Muscle of arm (tissue), 14 donors: ENCODE measurements at places on chromosomes 1 and 21.

GRCh38 chr1:202987922-202988583 is 19.1 kb upstream of the TMEM183A start:
- DNase-seq, result no peak

DNA sequence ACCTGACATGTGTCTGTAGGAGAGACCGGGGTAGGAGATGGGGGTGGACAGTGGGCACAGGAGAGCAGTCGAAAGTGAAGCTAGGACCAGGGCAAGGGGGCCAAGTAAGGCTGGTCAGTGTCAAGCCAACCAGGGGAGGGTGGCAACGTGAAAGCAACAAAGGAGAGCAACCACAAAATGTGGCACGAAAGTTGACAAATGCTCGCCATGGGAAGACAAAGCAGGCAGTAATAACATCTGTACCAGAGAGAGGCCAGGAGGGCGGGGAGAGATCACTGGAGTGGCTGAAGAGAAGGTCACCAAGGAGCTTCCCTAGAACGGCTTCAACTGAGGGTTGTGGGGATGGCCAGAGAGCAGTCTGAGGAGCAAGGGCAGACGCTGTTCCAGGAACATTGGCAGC is 17.0 kb downstream of the QSOX1 start:
- DNase-seq, result no peak

DNA sequence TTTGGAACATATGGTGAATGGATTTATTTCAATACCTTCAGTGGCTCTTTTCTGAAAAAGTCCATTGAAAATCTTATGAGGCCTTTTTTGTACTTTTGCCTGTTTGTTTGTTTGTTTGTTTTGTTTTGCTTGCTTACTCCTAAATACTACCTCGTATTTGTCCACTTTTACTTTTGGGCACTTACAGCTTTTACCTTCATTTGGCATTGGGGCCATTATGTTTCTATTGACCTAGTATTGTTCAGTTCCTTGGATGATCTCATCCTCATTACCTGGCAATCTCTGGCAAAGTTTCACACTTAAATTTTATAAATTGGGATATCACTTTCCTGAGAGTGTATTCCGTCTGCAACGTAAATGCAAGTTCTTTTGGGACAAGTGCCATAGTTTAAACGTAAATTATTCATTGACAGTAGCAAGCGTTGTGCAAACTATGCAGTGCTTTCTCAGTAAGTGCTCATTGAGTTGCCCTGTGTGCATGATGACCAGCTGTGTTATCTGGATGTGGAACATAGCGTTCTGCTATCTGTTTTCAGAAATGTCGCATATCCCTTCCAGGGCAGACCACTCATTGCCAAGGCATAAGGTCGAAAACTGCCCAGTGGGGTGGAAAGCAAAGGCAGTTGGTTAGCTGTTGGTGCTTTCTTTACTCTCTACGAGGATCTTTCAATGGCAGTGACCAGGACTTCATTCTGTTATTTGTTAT is 51.1 kb downstream of the LRRC8D start:
- no peak for DNase-seq

GRCh38 chr1:80447526-80447925 is 1353.2 kb upstream of the ADGRL2 start:
- no peak for DNase-seq

DNA sequence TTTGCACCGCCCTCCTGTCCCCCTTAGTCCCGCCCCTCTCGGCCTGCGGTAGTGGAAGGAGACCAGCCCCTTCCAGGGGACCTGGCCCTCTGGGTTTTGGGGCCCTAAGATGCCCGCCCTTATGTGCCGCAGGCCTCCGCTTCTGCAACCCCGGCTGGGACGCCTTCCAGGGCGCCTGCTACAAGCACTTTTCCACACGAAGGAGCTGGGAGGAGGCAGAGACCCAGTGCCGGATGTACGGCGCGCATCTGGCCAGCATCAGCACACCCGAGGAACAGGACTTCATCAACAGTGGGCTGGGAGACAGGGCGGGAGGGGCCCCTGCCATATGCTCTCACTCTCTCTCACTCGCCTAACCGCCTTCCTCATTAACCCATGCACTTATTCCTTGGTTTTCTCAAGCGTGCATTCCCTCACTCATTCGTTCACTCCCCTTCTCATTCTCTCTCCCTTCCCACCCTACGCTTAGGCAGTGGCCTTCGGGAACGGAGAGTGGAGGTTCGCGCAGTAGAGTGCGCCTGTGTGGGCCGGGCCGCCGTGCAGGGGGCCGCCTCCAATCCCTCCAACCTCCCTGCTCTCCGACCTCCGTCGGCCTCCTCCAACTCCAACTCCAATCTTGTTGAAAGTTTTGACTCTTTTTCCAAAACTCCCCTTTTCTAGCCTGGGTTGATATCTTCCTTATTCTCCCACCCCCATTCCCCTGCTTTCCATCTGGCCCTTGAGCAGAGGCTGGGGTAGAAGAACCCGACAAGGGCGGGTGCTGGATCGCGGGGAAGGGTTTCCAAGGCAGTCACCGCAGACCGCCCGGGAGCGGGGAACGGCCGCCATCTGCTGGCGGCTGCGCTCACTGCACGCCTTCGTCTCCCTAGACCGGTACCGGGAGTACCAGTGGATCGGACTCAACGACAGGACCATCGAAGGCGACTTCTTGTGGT is 15.2 kb downstream of the BCAN start:
- DNase-seq, result peak; percentile 77

DNA sequence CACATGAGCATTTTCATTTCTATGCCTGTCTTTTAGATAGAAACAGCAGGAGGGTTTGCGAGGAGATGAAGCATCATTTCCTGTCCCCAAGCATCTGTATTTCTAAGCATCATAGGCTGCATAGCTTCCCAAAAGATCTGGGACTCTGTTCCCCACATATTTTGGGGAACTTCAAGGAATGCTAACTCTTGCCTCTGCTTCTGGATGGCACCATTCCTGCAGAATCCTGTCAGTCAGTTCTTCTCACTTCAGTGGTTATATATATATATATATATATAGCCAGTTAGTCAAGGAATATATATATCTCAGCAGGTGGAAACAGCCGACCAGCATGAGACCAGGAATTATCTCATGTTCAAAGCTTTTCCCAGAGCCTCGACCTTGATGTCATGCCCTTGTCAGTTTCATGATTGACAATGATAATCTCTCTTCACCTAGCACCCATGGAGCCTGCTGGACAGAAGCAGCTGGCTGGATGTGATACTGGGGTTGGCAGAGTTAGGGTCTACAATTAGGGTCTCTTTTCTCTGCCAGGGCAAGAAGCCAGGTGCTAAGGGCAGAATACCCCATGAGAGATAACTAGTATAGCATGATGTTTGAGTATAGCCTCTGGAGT is 2.4 kb downstream of the PFKFB2 start:
- no peak for DNase-seq

GRCh38 chr1:34470401-34470800 is 284.4 kb upstream of the GJB5 start:
- DNase-seq, result no peak
